H7 (cell line): ENCODE measurements at places on chromosomes 12 and 14.

DNA sequence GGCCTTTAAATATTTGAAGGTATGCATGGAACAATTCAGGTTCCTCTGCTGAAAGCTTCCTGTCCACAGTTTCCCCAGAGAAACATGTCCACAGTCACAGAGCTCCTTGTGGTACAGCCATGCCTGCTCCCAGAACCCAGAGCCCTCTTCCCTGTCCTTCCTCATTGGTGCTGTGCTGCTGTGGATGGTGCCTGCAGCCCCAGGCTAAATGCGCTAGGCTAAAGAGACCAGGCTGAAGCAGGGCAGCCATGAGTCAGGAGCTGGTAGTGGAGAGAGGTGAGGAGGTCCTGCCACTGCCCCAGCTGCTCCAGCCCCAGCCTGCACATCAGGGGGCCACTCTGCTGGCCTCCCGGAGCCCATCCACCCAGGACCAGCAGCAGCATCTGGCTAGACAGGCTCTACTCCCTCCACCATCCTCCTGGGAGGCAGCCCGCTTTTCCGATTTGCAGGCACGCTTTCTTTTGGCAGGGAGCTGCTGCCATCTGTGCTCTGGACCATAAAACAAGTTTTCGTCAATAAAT is 65.4 kb upstream of the DDX11 start:
- DNase-seq = peak; percentile 45

GRCh38 chr14:68681256-68682011 is 111.4 kb downstream of the ZFP36L1 start:
- DNase-seq = no peak

- no peak for DNase-seq
These were observed 75.6 kb upstream of the SLC24A4 start for GRCh38 chr14:92247341-92247740.

GRCh38 chr12:47824198-47824597 is 4.5 kb upstream of the HDAC7 start:
- no peak for DNase-seq

- DNase-seq = no peak
These were observed 148.2 kb downstream of the KIF21A start for GRCh38 chr12:39294715-39295114.

DNA sequence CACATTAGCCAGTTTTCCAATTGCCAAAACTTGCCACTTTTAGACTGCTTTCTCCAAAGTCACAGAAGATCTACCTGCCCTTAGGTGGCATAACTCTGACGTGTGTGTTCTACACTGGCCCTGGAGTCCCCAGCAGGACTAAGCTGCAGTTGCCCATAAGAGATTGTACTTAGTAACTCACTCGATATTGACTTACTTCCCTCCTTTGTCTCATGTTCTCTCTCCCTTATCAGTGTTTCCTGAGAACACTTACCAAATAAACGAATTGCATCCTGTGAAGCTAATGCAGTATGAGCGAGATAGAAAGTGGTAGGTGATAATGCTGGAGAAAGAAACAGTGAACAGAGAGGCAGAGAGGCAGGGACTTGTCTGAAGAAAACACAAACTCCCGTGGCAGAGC is 117.2 kb downstream of the NUAK1 start:
- no peak for DNase-seq

DNA sequence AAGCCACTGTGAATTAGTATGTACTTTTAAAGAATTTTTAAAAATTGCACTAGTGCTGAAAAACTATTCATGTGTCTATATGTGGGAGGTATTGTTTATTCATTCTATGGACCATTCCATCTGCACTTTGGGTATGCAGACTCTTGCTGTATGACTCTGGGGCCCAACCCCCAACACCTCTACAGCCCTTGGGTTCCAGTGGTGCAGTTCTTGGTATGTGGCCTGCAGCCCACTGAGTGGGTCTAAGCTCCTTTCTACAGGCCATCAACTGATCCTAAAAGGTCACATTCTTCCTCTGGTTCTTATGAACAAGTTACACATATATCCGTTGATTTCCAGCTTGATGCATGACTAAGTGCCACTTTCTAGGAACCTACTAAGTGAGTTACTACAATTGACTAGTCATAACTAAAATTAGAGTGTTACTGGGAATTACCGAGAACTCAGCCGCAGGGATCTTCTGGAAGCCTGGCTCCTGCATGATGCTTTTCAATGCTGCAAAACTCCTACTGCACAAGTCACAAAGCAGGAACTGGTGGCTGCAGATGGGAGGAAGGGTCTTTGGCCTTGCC is 62.4 kb upstream of the MED13L start:
- DNase-seq = no peak

DNA sequence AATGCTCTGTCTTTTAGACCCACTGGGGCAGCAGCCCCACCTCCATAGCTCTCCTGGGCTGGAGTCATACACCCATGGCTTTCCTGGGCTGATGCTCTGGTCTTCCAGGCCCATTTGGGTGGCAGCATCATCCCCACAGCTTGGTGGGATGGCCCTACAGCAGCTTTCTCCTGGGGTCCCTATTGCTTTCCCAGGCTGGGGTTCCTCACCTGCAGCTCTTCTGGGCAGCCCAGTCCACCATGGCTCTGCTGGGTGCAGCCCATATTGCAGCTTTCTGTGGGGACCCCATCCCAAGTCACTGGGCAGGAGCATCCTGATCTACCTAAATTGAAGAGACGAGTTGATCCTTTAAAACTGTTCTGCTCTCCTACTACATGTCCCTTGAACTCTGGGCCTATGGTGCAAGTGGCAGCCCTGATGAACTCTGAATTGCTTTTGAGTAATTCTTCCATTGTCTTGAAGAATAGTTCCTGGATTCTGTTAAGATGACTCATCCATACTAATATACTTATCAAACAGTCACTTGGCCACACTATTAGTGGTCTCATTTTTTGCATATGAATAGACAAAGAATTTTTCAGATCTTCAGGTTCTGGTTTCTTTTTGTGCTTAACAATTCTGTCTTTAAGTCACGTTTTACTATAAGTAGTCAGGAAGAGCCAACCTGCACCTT is 390.1 kb downstream of the DPF3 start:
- no peak for DNase-seq

DNA sequence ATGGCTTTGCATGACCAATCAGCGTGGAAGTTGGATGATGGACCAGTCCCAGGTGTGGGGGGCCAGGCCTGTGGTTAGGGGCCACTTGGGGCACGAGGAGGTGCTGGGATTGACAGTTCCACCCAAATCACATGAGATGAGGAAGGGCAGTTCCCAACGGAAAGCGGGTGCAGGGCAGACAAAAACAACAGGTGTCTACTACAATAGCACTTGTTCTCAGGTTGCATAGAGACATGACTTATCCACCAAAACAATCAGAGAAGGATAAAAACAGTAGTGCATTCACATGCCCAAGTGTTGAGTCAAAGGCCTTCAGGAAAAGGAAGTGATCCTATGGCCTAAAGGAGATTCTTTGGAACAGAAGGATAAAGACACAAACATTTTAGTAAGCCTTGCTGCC is 14.6 kb upstream of the EIF2B2 start:
- no peak for DNase-seq

DNA sequence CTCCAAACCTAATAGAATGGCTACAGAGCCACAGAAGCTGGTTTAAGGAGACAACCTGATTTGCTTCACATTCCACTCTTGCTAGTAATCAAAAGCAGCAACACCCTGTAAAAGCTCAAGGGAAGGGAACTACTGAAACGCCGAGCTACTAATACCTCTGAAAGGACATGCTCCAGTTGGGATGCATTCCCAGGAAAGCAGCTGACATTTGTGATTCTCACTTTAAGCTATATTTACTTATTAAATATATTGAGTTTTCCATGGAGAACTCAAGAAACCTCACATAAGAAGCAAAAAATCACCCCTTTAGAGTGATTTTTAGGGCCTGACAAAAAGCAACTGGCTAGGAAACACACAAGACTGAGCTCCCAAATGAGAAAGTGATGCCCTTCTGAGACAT is 1073.0 kb upstream of the FLRT2 start:
- no peak for DNase-seq

GRCh38 chr14:103894034-103894722 is 34.1 kb upstream of the TDRD9 start:
- DNase-seq = peak; percentile 57

DNA sequence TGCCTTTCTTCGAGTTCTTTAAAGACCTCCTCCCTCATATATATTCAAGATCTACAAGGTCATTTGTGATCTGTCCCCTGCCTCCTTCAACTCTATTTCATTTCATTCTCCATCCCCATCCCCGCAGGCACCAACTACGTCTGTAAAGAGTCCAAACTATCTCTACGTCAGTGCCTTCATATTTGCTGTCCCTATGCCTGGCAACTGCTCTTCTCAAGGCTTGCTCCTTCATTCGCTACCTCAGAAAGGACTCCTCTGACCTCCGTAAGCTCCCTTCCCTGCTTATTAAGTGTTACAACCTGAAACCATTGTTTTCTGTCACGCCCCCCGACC is 650 bp downstream of the LLPH start:
- peak; percentile 19 for DNase-seq

DNA sequence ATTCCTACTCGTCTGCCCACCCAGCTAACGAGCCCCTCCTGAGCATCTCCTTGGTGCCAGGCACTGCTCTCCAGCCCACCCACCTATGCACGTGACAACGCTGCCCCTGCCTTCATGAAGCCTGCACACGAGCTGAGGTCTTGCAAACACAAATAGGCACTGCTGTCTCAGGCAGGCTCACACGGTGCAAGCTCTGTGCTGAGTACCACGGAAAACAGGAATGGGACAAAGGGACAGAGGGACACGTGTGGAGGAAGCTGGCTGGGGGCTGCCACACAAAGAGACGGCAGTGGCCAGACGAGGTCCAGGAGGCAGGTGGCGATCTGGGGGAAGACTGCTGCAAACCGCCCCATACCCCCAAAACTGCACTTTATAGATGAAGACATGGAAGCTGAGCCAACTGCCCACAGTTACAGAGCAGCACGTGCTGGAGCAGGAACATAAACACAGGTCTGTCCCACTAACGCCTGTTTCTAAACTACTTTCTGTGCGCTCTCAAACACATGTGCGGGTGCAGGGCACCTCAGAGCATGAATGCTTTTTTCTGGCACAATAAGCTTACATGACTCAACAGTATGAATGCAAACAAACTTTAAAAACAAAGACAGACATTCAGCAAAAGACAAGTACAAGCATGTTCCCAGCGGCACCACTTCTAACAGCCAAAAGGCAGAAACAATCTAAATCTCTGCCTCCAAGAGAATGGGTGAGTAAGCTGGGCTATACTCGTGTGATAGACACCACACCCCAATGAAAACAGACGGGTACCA is 64.5 kb downstream of the AMN start:
- no peak for DNase-seq

DNA sequence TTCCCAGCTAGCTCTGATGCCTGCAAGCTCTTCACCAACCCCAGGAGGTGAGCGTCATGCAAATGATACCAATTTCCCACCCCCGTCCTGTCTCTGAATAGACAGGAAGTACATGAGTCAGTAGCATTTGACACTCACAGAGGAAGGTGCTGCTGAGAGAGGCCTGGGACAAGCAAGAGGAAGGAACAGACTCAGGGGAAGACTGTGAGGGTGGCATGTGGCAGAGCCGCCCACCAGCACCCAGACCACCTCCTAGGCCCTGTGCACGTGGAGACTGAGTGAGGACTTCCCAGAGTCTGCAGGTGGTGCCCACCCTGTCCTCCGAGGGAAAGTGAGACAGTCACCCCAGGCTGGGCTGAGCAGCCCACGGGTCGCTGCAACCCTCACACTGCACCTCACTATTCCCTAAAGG is 199.5 kb upstream of the SFSWAP start:
- peak; percentile 52 for DNase-seq

DNA sequence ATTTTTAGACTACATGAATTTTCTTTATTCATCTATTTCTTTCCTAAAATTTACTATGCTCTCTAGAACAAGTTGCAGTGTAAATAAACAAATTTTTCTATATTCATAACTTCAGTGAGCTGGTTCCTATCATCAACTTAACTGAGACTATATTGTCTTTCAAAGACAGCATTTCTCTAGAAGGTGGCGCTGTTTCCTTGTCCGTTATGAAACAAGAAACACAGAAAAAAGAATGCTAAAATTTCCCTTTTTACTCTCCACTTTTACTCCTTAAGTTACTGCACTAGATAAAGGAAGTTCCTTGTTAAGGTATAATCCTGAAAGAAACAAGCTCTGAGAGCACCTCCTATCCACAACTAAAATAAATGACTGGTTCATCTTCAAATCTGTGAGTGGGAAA is 8.2 kb upstream of the CLEC2A start:
- peak; percentile 22 for DNase-seq

DNA sequence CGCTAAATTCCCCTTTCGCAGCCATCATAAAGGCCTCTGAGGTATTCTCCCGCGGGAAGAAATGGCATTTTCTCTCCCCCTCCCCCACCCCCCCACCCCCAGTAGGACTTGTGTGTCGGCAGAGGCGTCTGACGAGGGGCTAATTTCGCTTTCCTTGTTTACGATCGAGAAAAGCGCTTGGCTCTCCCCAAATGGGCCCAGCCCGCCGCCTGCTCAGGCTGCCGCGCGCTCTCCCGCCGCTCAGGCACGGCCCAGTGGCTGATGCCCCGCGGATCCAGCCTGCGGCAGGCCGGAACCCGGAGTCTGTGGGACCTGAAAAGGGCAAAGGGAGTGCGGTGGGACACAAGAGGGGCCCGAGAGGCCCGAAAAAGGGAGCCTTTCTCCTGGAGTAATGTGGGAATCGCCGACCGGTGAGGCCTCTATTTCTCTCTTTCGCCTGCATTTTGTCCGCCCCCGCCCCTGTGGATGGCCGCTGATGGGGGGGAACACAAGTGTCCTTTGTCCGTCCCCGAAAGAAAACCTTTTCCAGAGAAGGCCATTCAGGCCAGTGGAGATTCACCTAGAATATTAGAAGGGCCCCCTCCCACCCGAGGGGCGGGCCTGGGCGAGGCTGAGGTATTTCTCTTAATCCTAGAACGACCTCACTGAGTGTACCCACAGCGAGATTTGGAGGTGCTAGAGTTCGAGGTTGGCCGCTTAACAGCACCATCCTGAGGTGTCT is 9.0 kb upstream of the HOXC6 start:
- peak; percentile 82 for DNase-seq

DNA sequence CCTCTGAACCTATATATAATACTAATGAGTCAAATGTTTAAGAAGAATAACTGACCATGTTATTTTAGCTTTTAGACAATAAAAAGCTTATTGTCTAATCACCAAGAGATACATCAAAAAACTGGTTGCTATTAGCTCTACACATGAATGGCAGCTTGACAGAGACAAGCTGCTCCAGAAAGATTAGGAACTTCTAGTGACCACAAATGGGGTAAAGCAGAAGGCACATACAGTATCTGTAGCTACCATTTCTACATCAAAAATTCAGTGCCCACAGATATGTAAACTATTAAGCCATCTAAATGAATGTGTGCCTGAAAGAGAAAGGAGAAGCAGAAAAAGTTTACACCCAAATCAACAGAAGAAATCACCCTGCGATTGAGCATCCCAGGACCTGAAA is 2.4 kb downstream of the AREL1 start:
- no peak for DNase-seq
